ENCODE measurements at places on chromosomes 7 and 10.

- no peak for DNase-seq
Measured at GRCh38 chr10:42952931-42953683, 123.8 kb upstream of the RET start.

DNA sequence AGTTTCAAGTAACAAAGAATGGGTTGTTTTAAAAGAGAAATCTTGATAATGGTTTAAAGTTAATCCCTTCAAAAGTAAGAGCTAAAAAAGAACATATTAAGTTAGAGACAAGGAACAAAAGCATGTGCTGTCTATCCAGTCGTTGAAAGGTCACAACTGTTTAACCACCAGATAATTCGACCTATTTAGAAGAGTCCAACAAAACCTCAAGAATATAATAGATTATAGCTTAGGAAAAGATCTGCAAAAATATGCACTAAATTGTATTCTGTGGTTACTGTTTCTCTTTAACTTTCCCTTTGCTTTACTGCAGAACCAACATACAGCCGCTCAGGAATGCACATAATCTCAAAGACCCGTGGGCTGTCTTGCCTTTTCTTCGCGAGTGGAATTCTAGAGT is 74.9 kb downstream of the PCGF5 start:
- no peak for DNase-seq

GRCh38 chr7:95609277-95609971 is 13.1 kb upstream of the PDK4 start:
- DNase-seq = no peak

DNA sequence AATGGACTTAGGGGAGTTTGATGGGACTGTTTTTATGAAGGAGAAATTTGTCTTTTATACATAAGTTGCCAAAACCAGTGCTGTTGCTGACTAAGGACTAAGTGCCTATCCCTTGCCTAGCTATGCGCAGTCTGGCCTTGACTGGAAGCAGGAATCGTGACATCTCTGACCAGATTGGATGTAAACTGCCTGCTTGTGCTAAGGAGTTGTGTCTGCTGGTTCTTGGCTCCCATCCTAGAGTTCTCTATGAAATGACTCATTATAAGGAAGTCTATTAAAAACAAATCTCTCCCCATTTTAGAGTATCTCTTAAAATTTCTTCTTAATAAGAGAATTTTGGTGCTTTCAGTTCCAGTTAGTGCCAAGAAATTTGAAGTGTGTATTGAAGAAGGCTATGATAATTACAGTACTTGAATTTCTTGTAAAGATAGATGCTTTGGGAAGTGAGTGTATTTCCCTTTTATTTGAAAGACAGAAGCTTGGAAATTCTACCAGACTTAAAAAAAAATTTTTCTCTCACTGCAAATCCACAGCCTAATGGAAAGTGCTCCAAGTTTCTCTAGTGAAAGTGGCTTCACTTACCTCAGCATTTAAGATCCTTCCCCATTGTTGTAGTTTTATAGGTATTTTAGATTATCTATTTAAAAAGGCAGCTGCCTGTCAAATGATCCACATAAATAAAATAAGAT is 77.6 kb downstream of the BICC1 start:
- no peak for DNase-seq

- no peak for DNase-seq
Measured at GRCh38 chr10:127353544-127353943, 157.2 kb upstream of the INSYN2A start.

GRCh38 chr10:43930777-43931176 is 282.1 kb upstream of the ZNF32 start:
- no peak for DNase-seq

- no peak for DNase-seq
Measured at GRCh38 chr10:101258179-101258885, 29.1 kb upstream of the LBX1 start.

DNA sequence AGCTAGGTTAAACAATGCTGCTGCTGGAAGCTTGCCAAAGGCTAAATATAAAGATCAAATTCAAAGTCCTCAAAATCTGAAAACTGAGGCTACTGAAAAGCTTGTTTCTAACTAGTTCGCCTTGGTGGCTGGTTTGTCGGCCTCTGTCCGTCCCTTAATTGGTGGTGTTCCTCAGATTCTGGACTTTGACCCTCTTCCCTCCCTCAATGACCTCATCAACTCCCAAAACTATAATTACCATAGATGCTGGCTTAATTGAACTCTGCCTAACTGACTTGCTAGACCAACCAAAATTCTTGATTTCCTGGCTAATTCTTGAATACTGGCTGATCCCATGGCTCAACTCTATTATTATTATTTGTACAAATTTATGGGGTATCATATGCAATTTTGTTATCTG is 15.6 kb downstream of the ARHGAP21 start:
- no peak for DNase-seq

- no peak for DNase-seq
Measured at GRCh38 chr10:88943778-88944177, 8.8 kb downstream of the ACTA2 start.

DNA sequence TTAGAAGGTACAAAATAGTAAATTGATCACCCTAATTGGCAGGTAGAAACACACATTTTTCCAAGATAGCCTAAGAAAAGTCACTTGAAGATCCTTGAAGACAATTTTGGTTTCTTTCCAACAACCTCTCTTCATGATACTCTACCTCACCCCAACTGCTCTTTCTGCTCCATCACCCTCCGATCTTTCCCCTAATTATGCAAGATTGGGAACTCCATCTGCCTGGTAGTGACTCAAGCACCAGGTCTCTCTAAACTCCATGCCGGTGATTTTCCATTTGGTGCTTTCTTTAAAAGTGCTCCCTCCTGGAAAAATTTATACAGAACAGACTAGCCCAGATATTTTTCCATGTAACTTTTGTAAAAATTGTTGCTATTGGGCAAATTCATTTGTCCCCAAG is 1.1 kb upstream of the AKR1B1 start:
- DNase-seq = no peak

DNA sequence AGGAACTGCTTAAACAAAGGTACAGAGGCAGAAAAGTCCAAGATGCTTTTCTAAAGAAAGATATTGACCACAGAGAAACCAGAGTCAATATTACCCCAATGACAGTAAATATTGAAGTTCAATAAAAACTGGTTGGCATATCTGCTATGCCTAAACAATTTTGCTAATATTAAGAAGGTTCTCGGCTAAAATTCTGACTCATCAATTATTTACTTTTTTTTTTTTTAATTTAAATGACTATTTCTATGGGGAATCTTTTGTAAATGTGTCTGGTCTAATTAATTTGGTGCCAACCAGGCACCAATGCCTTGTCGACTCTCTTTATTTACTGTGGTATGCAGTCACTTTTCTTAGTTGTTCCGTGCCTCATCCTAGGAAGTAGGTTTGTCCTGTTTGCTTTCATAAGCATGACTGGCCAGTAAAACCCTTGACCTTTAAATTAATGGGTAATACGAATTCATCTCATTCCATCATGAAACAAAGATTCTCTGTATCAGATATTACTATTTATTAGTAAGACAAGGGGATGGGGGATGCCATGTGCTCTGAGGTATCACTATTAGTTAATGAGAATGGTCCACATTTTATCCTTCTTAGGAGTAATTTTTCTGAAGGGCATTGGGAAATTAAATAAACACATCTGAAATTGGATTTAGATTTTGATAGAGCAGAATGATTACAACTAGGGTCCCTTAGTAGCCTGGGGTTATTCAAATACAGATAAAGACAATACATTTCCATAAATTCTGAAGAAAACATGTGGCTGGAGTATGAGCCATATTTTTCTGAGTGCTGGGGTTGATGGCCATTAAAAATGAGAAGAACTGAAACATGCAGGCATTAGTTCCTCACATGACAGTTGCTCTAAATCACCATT is 154.4 kb downstream of the VTI1A start:
- DNase-seq = no peak

DNA sequence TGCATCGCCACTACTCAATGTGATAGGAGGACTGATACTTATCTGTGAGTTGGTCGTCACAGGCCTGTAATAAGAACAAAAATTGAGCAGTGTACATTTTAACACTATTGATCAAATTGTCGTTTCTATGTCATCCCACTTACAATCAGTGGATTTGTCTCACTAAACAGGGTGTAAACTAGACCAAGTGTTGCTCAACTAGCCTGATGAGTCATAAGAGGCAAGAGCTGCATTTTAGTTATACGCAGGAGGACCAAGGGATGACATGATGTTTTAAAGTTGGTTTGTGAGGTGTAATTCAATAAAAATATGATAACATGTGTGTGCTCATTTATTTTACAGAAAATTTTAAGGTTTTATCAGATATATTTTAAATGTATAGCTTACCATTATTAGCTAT is 1239.2 kb downstream of the REEP3 start:
- no peak for DNase-seq

GRCh38 chr7:7486362-7486761 is 49.3 kb downstream of the COL28A1 start:
- DNase-seq = no peak

DNA sequence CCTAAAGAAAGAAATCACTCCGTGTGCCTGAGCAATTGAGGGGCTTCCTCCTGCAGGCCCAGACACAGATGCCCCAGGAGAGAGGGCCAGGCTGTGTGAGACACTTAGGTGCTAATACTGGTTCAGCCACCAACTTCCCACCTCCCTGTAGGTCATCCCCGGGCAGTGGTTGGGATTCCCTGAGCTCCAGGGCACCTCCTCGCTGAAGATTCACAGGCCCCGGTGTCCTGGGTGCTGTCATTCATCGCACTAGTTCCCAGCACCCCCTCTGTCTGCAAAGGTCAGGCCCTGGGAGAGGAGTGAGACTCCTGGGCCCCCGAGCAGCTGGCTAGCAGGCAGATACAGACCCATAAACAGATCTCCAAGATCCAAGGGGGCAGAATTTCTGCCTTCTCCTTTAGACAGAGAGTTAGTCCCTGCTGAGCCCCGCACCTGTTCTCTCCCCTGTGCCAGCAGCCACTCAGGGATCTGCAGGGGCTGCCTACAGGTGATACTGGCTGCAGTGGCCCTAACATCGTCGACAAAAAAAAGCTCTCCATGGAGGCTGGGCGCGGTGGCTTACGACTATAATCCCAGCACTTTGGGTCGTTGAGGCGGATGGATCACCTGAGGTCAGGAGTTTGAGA is 38.2 kb upstream of the GTF2I start:
- no peak for DNase-seq

- no peak for DNase-seq
Measured at GRCh38 chr10:91073286-91073979, 147.0 kb upstream of the PCGF5 start.

DNA sequence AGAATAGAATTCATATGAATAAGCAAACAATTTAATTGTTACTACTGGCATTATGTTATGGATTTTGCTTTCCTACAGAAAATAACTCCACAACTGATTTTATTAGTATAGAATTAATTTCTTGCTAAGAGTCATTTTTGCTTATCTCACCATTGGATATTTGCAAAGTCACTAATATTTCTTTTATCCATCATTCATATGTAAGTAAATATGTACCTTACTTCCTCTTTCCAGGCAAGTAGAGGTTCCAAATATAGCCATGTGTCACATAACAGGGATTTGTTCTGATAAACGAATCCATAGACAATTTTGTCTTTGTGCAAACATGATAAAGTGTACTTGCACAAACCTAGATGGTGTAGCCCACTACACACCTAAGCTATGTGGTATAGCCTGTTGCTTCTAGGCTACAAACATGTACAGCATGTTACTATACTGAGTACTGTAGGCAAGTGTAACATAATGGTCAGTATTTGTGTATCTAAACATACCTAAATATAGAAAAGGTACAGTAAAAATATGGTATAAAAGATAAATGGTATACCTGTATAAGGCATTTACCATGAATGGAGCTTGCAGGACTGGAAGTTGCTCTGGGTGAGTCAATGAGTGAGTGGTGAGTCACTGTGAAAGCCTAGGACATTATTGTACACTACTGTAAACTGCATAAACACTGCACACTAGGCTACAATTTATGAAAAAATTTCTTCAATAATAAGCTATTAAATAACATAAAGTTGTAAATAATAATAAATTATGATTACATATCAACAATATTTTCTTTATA is 18.3 kb downstream of the KLLN start:
- no peak for DNase-seq

DNA sequence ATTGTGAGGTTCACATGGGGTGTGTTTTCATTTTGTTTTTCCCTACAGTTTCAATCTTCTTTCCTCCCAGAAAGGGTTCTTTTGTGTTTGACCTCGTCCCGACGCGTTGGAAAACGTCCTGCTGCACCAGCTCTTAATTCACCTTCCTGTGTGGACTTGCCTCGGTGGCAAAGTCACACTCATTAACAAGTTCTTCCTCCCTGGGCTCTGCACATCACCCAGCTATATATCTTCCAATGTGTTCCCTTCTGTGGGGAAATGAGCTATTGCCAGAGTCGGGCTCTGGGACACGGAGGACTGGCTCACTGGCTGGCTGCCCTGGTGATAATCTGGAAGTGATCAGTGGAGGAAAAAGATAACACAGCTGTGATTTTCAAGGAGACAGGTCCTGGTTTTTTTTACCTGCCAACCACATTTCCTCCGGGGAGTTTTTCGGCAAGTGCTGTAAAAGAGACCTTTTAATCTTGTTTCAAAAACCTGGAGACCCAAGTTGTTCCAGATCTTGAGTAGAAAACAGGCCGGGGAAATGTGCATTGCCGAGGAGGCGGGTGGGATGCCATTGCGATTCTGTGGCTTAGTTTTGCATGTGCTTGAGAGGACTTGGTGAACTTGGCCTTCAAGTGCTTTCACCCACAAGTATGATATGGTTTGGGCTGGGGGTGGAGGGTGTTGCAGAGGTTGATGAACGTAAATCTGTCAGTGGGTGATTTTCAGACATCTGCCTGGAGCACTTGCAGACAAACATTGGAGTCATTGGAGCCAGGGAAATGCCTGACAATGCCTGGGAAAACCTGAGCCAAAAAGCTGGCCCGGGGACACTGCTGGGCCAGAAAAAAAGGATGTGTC is 96.5 kb upstream of the CREB5 start:
- no peak for DNase-seq

DNA sequence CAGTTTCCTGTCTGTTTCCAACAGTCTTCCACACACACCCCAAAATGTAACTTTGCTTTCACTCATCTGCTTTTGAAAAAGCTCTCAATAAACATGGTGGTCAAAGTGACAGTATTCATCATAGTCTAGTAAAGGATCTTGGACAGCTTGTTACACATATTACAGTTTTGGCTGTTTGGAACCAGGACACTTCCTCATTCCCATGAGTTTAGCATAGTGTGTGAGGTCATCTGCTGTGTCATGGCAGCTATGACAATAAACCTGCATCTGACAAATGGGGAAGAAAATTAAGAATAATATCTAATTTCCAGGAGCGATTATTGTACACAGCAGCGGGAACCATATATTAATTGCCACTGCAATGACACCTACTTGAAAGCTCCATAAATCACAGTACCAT is 184.3 kb upstream of the SLC26A5 start:
- no peak for DNase-seq

GRCh38 chr10:60916025-60916424 is 28.0 kb downstream of the RHOBTB1 start:
- no peak for DNase-seq

DNA sequence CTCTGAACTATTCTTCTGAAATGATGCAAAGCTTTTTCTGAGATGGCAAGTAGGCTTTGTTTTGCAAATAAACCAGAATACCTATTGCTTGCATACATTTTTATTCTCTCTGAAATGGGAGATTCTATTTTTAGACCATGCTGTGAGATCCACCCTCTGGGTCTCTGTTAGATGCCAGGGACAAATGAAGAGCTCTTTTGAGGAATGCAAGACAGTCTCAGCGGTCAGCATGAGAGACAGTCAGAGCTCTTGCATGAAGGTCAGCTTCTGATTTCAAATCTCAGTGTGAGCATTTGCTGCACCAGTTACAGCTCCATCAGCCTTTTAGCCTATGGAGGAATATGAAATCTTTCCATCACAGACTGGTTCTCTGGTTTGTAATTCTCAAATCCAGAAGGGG is 429.9 kb upstream of the KLF6 start:
- DNase-seq = no peak
